GM23338 (cell line): ENCODE measurements at places on chromosomes 4 and X. TPM values are rescaled to one million over a fixed set of nuclear protein-coding genes. Genes with fewer than 3 reads are reported as not detected.

CXCL3 gene
- 3.6 and 8.3 TPM in 2 replicates for total RNA-seq

REELD1 gene
- total RNA-seq = not detected in 2 replicates

SAGE1 gene
- 0.19 TPM in 1 of 2 replicates, not detected in the other for total RNA-seq

METAP1 gene
- total RNA-seq = 94.5 and 122 TPM in 2 replicates

CXorf38 gene
- 8.8 and 15.3 TPM in 2 replicates for total RNA-seq

ETDA gene
- not detected in 2 replicates for total RNA-seq

MAD2L1 gene
- 73.7 and 80.2 TPM in 2 replicates for total RNA-seq

DMRTC1B gene
- total RNA-seq = not detected in 2 replicates

PDZD4 gene
- 194 and 230 TPM in 2 replicates for total RNA-seq

SLC49A3 gene
- total RNA-seq = 2.6 and 3.7 TPM in 2 replicates

KLHL34 gene
- total RNA-seq = 1.1 and 1.9 TPM in 2 replicates

SMIM10 gene
- 1.7 and 2.1 TPM in 2 replicates for total RNA-seq

PIN4 gene
- total RNA-seq = 3.5 and 7.2 TPM in 2 replicates

HAUS3 gene
- total RNA-seq = 23.7 and 36.0 TPM in 2 replicates

DRD5 gene
- 0.24 and 0.43 TPM in 2 replicates for total RNA-seq

HEPH gene
- total RNA-seq = 52.5 and 64.7 TPM in 2 replicates

FAM184B gene
- 0.31 and 0.49 TPM in 2 replicates for total RNA-seq

GALNTL6 gene
- 0.38 TPM in 1 of 2 replicates, not detected in the other for total RNA-seq

DSPP gene
- total RNA-seq = not detected in 2 replicates

RBM10 gene
- 80.0 and 101 TPM in 2 replicates for total RNA-seq

CFI gene
- total RNA-seq = not detected in 2 replicates

SPARCL1 gene
- total RNA-seq = 1.5 and 1.7 TPM in 2 replicates

BDH2 gene
- 36.5 and 60.0 TPM in 2 replicates for total RNA-seq

ARHGAP10 gene
- total RNA-seq = 4.6 and 5.1 TPM in 2 replicates

ASB12 gene
- 0.39 and 1.2 TPM in 2 replicates for total RNA-seq
